ENCODE measurements at places on chromosomes 1 and 21. TPM values are rescaled to one million over a fixed set of nuclear protein-coding genes. Genes with fewer than 3 reads are reported as not detected.

The CCDC27 gene
- not detected for total RNA-seq

The CIART gene
- 3.6 TPM for total RNA-seq

The FNDC10 gene
- 2.6 TPM for total RNA-seq

The ZNF672 gene
- total RNA-seq: 26.1 TPM

The SLAMF8 gene
- not detected for total RNA-seq

The BRDT gene
- not detected for total RNA-seq

The MCOLN2 gene
- 2.5 TPM for total RNA-seq

The TMPRSS15 gene
- not detected for total RNA-seq

The PTGS2 gene
- 8.7 TPM for total RNA-seq

The DYNLT5 gene
- not detected for total RNA-seq

The ST6GALNAC5 gene
- 1.4 TPM for total RNA-seq

The OR2T11 gene
- not detected for total RNA-seq

The LAMB3 gene
- 72.0 TPM for total RNA-seq
